Daoy (cell line): ENCODE measurements at places on chromosomes 5 and 9.
A peak's percentile ranks its signal among the peaks of the same experiment; 100 is the strongest.

GRCh38 chr9:129513282-129513681, 107.6 kb downstream of the C9orf50 start:
- DNase-seq: no peak

DNA sequence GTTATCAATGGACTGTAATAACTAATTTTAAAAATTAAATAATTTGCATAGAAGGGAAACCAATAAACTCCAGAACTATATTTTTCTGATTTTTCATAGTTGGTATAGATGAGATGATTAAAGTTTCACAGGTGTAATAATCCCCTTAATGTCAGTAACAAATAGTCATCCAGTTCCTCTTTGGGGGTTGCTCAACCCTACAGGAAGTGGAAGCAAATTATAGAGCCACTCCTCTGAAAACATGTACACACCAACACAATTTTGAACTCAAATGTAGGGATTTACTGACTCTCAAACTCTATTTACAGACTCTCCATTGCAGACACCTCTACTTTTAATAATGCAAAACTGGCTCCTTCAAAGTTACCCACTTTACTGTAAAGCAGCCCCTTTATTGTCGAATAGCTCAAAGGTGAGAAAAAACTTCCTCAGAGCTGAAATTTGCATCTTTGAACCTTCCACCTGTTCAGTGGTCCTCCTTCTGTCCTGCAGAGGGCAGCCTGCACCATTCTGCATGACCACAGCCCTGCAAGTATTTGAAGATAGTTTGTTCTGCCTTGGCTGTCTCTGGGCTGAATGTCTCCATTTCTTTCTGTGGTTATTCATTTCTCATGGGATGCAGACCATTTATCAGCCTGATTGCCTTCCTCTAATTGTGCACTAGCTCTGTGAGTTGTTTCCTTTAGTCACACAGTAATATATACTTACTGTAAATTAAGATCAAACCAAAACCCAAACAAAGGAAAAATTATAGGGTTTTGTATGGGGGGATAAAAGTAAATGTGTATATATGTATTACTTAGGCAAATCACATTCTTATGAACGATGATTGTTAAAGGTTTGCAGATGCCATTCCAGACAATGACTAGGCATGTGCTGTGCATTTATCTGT, 383.2 kb upstream of the SGCD start:
- peak; percentile 54 for DNase-seq

- DNase-seq: no peak
These were observed 9.6 kb downstream of the CSF2 start for GRCh38 chr5:132083071-132083678.

GRCh38 chr5:22465177-22465576, 388.0 kb downstream of the CDH12 start:
- DNase-seq: no peak

DNA sequence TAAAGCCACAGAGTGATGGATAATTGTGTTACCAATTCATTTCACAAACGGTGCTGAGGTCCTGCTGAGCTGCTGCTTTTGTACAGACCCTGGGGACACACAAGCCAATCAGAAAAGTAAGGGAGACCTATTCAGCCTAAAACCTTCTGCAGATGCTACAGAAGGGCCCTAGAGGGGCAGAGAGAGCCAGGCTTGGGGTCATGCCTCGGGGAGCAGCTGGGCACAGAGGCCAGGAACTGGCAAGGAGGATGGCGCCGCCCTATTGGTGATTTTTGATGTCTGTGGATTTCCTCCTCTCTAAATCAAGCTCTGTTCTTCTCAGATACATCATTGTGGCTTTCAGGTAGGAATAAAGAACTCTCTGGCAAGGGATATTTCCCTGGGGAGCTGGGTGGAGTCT, 181.9 kb downstream of the ZNF462 start:
- DNase-seq: no peak

GRCh38 chr9:3732077-3733038, 206.6 kb upstream of the RFX3 start:
- peak; percentile 84 for DNase-seq

GRCh38 chr5:131749138-131749537, 47.7 kb downstream of the FNIP1 start:
- peak; percentile 45 for DNase-seq

DNA sequence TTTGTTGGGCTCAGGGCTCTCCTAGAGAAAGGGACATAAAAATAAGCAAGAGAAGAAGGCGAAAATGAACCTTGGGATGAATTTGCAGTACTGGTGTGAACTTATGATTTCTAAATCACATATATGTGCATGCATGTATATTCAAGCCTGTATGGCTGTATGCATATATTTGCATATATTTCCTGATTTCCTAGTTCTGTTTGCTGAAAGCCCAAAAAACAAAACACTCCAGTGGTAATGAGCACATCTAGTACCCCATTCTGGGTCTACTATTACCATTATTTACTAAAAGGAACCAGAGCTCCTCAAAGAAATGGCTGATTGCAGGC, 7.3 kb downstream of the ZFP62 start:
- DNase-seq: no peak

DNA sequence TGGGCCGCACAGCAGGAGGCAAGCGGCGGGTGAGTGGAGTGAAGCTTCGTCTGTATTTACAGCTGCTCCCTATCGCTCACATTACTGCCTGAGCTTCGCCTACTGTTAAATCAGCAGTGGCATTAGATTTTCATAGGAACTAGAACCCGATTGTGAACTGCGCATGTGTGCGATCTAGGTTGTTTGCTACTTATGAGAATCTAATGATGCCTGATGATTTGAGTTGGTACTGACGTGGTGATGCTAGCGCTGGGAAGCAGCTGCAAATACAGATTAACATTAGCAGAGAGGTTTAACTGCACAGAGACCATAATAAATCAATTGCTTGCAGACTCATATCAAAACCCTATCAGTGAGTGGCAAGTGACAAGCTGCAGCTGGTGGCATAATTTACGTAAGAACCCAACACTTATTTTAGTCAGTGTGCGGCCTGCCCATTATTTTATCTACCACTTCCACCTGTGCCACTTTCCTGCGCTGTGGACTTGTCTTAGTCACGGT, 133.4 kb upstream of the CDH9 start:
- DNase-seq: no peak

- DNase-seq: no peak
These were observed 88.9 kb upstream of the CXCL14 start for GRCh38 chr5:135667673-135668072.

DNA sequence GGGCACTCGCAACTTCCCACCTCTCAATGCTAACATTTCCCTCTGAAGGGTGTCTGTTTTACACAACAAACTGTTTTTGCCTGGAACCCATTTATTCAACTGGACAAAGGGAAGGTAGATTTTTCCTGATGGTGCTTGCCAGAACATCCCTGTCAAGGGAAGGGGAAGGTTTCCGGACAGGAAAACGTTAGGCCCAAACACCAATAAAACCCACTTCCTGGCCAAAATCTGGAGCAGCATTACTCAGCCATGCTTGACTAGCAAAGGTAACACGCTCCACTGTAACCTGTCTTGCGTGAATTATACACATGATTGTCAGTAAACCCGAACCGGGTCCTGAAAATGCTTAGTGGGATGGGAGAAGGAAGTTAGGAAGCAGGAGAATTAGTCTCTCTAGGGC, 90.2 kb downstream of the SAXO1 start:
- DNase-seq: no peak

DNA sequence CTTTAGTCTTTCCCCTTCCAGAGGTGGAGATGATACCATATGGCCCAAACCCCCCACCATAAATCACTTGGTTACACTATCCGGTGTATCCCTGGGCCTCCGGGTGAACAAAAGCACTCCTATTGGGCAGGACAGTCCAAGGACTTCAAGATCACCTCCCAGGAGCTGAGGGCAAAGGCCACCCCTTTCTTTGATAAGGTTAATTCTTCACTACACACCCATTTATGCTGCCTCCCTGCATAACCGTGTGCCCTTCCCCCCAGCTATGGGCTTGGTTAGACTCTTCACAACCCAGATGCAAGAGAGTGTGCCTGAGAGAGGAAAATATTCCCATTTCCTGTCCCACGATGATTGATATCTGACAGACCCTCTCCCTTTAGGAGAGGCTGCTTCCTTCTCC, 64.8 kb upstream of the PRRC1 start:
- DNase-seq: no peak

DNA sequence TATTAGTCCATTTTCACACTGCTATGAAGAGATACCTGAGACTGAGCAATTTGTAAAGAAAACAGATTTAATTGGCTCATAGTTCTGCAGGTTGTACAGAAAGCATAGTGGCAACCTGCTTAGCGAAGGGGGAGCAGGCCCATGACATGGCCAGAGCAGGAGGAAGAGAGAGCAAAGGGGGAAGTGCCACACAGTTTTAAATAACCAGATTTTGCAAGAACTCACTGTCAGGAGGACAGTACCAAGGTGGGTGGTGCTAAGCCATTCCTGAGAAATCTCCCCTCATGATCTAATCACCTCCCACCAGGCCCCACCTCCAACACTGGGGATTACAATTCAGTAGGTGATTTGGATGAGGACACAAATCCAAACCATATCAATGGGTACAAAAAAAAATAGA, 16.8 kb upstream of the PCSK5 start:
- no peak for DNase-seq

- DNase-seq: no peak
These were observed 36.9 kb downstream of the TRIP13 start for GRCh38 chr5:929596-929995.

DNA sequence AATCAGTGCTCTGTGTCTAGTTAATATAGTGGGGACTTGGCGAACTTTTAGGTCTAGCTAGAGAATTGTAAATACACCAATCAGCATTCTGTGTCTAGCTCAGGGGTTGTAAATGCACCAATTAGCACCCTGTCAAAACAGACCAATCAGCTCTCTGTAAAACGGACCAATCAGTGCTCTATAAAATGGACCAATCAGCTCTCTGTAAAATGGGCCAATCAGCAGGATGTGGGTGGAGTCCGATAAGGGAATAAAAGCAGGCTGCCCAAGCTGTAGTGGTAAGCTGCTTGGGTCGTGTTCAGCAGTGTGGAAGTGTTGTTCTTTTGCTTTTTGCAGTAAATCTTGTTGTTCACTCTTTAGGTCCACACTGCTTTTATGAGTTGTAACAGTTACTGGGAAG, 3.6 kb upstream of the OTULINL start:
- DNase-seq: no peak

GRCh38 chr9:87441251-87441650, 56.4 kb upstream of the DAPK1 start:
- peak; percentile 50 for DNase-seq

DNA sequence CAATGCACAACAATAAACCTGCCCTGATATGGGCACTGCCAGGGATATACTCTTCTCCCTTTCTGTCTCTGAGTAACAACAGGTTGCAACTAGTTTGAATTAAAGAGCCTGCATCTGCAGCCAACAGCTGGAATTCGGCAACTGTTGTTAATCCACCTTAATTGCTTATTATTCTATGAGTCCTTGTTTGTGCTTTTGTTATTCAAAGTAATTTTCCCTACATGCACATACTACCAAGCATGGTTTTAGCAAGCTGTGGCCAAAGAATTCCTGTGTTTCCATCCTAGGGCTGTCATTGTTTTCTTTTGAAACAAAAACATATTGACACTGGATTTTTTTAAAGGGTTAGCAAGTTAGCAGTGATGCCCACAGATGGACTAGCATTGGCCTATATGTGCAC, 171.5 kb downstream of the EFNA5 start:
- no peak for DNase-seq

- no peak for DNase-seq
These were observed 10.3 kb upstream of the NDFIP1 start for GRCh38 chr5:142098275-142098674.

- DNase-seq: peak; percentile 23
These were observed 1.4 kb downstream of the ADAMTS2 start for GRCh38 chr5:179343719-179344430.

GRCh38 chr9:37302277-37302676, 120.2 kb upstream of the GRHPR start:
- no peak for DNase-seq

DNA sequence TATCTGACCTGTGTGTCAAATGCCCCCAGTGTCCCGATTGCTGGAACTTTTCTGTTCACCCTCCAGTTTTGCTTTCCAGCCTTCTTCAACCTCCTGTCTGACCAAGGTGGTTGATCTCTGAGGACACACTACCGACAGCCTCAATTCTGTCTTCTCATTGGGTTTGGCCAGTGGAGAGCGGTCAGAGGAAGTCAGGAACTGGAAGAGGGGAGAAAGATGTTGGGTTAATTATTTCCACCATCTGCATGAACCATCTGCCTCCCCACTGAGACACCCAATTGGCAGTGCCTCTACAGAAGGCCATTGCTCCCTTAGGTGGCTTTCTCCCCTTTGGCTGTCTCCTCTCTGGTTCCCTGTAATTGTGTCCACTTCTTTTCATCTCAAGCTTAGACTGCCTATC, 154.3 kb upstream of the RAI14 start:
- DNase-seq: no peak

GRCh38 chr9:93268551-93269314, 84.8 kb downstream of the WNK2 start:
- DNase-seq: peak; percentile 0

DNA sequence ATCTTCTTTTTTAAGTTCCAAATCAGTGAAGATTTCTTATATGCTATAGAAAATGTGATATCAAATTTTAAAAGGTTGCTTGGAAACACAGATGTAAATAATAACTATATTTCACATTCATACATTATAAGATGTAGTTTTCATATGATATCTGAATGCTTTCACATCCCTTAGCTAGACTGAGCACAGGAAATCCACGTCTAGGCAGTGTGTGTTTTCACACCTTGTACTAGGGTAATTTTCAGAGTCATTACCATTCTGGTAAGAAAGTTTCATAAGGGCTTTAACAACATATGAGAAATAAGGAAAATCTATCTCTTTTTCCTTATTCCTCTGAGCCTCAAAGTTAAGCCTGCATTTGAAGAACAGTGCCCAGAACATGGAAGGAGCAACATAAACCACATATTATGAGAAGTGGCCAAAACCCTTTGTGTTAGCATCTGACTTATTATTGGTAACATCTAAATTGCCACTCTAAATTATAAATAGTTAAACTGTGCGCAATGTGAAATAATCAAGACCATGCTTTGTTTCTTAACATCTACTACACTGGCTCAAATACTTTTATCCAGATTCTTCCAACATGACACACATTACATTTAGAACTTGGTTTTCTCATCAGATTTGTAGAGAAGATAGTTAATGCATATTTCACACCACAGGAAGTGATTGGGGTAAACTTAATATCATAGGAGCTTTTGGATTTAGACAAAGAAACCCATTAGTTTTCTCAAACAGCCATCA, 113.3 kb downstream of the PPP2R2B start:
- no peak for DNase-seq

GRCh38 chr5:116265471-116265870, 180.6 kb downstream of the COMMD10 start:
- no peak for DNase-seq

DNA sequence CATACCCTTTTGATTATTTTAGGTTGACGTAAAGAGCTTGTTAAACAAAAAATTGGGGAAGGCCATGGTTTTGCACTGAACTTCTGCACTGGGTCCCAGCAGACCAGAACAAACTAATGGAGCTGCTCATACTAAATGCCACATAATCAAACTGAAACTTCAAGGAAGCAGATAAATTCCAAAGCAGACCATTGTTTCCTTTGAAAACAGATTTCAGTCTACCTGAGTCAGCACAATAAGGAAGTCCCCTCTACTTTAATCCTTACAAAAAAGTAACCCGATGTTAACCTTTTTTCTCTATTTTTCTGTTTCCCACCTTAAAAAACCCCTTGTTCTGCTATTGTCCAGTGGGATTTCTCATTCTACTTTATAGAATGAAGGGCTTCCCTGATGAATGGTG, 39.2 kb downstream of the WDR36 start:
- DNase-seq: no peak
